AML-193 (cell line): ENCODE measurements at places on chromosomes 7 and 10.

- DNase-seq = no peak
Measured at GRCh38 chr7:158055726-158056510, 531.7 kb downstream of the PTPRN2 start.

DNA sequence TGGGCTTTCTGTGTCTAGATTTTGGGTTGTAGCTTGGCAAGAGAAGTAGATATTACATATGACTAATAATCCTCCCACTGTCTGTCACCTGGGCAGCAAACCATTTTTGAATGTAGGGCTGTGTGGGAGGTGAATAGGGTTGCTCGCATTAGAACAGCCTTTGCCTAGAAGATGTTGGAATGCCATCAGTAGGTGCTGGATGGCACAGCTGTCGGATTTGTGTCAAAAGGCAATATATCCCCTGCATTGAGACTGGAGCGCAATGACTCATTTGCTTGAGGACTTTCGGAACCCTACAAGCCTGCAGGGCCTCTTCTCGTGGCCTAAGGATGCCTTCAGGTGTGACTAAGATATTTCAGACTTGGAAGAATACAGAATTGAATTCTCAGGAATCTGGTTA, 323.8 kb downstream of the GPR158 start:
- DNase-seq = no peak

GRCh38 chr10:7243873-7244272, 167.0 kb downstream of the SFMBT2 start:
- no peak for DNase-seq

GRCh38 chr10:75611172-75611992, 180.0 kb downstream of the LRMDA start:
- peak; percentile 6 for DNase-seq

DNA sequence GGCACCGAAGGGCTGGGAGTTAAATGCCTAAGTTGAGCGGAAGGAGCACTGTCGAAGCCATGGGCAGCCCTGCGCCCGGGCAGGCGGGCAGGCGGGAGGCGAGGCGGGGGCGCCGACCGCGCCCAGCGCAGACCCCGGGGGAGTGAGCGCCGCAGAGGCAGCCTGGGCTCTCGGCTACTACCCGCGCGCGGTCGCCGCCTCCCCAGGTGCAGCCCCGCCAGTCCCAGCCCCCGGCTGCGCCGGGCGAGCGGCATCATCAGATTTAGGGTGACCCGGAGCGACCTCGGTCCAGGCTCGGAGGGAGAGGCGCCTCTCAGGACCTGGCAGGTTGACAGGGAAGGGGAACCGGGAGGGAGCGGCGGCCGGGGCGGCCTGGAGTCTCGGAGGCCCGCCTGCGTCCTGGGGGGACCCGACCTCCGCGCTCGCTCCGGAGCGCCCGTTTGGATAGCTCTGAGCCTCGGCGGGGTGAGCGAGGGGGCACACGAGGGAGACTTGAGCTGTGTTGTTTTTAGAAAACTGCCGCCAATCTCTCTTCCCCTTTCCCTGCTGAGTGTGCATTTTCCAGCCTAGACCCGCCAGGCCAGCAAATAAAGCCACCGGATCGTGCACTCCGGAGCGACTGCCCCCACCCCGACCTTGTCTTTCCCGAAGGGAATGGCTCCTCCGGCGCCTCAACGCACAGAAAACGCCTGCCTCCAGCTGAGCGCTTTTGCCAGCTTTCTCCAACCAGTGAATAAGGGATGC, 2.3 kb upstream of the NRP1 start:
- DNase-seq = no peak

DNA sequence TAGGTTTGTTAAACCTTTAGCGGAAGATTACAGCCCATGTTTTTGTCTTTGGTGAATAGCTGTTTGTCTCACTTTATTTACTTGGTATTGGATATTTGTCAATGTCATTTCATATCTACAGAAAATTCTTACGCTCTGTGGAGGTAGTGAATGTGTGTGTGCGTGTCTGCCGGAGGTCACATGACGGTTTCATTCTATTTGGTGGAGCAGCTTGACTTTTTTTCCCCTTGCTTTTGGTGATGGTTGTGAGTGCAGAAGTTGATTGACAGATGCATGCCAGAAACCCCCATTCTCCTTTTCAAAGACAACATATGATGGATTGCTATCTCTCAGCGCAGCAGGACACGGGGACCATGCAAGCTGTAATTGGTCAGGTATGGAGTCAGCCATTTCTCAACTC, at the start of gene POU6F2:
Gene POU6F2 (plus strand): TSS at position 225 of the 400 bp plus-strand sequence. CDS start 45 bp downstream, at position 270.
- DNase-seq = no peak

DNA sequence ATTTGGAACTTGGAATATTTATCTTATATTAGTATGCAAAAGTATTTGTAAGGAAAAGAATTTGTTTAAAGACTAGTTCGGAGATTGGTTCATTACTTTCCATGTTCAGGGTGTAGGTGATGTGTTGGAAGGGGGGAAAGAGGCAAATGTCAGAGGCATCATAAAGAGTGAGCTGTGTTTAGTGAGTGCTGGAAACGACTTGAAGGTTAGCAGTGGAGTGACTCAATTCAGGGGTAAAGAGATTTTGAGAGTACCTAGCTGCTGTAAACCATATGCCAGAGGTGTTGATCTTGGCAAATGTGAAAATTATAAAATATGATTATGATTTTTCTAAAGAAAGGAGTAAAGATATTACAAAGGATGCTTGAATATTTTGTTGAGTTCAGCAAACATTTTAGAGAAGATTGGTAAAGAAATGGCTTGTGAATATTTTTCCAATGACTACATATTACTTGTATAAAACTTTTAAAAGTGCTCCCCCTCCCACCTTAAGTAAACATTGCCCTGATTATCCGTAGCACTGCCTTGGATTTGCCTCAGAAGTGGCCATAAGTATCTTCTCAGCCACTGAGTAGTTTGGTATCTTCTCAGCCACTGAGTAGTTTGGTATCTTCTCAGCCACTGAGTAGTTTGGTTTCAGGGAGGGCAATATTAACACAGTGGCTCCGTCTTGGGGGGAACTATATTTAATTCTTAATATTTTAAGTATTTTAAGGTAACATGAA, 51.5 kb downstream of the ZNRF2 start:
- no peak for DNase-seq

- no peak for DNase-seq
Measured at GRCh38 chr10:52783726-52784125, 11.1 kb upstream of the MBL2 start.

- no peak for DNase-seq
Measured at GRCh38 chr7:150406567-150407421, 27.7 kb downstream of the ZNF775 start.

DNA sequence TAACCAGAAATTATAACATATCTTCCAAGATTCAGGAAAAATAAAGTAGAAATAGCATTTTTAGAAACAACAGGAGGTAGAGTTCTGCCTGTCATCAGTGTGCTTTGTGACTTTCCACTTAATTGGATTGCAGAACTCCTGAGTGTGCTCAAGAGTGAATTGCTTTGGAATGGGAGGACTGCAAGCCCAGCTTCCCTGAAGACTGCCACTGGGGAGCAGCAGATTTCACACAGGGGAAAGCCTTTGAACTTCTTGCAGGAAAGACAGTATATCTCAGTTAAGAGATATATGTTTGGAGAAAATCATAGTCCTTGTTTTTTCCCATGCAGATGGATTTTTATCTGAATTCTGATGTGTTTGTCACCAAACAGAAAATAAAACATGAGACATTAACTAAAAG, 124.5 kb downstream of the TMEM168 start:
- no peak for DNase-seq

DNA sequence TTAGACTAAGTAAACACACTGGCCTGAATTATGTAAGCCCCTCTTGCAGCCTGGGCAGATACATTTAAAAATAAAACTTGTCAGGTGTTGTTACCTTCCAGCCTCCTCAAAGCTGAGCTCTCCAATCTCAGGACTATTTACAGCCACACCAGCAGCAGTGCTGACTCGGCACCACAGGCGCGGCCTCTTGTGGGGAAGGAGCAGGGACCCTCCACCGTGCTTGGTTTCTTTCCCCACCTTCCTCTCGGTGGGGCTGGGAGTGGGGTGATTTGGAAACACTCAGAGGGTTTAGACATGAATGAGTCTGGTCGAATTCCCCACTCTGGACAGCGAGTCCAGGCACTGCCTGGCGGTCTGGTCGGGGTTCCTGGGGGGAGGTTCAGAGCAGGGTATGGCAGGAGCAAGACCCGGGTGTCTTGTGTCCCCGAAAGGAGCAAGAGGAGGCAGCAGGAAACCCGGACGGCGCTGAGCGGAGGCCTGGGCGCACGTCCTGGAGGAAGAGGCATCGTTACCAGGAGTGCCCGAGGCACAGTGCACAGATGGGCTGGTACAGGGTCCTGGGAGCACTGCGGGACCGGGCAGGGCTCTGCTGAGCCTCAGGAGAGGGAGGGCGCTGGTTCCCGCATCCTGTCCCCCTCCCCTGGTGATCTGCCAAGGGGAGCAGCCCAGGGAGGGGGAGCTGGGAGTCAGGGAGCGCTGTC, 29.2 kb upstream of the CFAP46 start:
- DNase-seq = no peak

- no peak for DNase-seq
Measured at GRCh38 chr7:78479348-78479747, 680.8 kb downstream of the PHTF2 start.

GRCh38 chr10:72323771-72324191, 30.9 kb downstream of the DNAJB12 start:
- DNase-seq = peak; percentile 17

DNA sequence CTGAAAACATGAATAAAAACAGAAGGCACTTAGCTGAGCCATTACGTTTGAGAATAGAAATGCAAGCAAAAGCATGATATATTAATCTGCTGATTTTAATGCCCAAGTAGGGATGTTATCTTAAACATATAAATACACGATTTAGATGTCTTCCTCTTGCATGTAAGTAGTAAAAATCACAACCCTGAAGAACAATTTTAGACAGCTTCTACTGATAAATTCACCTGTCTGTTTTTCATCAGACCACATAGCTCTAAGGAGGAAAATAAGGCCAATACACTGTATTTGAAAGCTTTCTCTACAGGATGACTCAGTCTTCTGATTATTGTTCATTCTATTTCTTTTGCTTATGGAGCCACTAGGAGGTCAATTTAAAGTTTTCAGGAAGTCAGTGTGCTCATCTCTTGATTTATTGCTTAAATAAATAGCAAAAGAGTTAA, 210.9 kb upstream of the CHRM2 start:
- DNase-seq = no peak

DNA sequence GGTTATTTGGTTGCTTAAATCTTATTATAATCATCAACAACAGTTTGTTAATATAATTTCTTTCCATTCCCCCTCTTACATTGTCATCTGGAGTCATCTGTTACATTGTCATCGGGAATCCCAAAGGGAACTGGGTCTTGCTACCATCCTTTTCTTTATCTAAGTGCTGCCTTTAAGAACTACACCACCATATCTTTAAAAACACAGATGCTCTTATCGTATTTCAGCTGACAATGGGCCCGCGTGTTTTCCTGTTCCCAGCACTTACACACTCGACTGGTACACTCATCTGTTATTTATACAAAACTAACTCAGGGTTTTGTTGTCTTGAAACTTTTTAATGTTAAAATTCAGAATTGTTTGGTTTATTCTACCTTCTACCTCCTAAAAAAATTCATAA, 256.2 kb upstream of the MGMT start:
- DNase-seq = no peak

DNA sequence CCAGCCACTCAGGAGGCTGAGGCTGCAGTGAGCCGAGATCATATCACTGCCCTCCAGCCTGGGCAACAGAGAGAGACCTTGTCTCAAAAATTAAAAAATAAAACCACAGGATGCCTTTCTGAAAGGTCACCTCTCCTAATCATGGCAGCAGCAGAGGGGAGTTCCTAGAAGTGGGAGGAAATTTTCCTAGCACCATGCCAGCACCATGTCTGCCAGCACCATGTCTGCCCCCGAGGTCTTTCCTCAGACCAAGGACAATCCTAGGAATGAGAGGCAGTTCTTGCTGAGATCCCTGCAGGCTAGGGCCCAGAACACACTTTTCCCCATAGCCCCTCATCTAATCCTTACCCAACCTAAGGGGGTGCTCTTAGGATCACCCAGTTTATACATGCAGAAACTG, 22.3 kb upstream of the INMT start:
- DNase-seq = no peak

DNA sequence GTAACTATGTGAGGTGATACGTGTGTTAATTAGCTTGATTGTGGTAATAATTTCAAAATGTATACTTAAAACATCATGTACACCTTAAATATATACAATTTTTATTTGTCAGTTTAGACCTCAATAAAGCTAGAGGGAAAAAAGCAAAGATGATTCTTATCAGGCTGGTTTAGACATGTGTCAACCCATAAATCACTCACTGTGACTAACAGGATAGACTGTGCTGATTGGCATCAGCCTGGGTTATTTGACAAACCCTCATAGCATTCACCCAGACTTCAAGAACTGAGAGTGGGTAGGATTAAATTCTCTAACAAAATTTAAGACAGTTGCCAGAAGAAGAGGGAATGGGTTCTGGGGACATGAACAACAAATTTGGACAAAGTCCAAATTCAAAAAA, 73.8 kb upstream of the TMEM140 start:
- no peak for DNase-seq

DNA sequence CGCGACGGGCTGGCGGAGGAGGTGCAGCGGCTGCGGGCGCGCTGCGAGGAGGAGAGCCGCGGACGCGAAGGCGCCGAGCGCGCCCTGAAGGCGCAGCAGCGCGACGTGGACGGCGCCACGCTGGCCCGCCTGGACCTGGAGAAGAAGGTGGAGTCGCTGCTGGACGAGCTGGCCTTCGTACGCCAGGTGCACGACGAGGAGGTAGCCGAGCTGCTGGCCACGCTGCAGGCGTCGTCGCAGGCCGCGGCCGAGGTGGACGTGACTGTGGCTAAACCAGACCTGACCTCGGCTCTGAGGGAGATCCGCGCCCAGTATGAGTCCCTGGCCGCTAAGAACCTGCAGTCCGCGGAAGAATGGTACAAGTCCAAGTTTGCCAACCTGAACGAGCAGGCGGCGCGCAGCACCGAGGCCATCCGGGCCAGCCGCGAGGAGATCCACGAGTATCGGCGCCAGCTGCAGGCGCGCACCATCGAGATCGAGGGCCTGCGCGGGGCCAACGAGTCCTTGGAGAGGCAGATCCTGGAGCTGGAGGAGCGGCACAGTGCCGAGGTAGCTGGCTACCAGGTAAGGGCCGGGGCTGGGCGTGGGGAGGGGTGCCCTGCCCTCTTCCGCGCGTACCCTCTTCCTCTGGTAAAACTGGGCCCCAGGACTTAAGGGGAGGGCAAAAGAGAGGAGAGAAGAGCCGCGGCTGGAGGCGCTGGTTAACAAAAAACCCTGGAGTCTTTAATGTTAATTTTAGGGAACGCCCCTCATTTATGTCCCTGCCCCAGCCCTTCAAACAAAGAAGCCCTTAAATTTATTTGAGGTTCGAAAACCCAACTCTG, 987 bp downstream of the INA start:
- DNase-seq = no peak

DNA sequence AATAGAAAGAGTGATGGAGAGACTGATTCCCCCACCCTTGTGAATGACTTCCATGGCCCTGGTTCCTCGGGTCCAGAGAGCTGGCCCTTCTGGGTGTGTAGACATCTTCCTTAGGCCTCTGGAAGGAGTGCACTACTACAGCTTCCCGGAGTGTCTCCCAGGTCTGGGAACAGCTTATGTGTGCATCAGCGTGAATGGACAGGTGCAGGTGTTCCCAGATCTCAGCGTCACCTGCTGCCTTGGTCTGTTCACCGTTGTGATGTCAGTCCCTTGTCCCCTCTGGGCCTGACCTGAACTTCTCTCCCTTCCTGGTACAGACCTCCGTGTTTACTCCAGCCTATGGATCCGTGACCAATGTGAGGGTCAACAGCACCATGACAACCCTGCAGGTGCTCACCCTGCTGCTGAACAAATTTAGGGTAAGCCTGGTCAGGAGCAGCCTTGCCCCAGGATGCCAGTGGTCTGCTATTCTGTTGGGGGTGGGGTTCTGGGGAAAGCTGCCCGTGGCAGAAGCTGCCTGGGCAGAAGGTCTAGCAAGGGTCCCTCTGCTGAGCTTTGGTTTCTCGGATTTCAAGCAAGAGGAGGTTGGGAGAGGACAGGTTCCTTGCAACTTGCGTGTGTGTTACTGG, 10.5 kb upstream of the DEPP1 start:
- DNase-seq = no peak
